ENCODE measurements at places on chromosomes 2 and 18. TPM values are rescaled to one million over a fixed set of nuclear protein-coding genes. Genes with fewer than 3 reads are reported as not detected.

The GLI2 gene
- 1.0 TPM for total RNA-seq

The CNDP1 gene
- total RNA-seq = under 0.01 TPM

The C2orf92 gene
- total RNA-seq = 21.3 TPM

The SLC8A1 gene
- total RNA-seq = 0.66 TPM

The TNFRSF11A gene
- 3.3 TPM for total RNA-seq

DNA sequence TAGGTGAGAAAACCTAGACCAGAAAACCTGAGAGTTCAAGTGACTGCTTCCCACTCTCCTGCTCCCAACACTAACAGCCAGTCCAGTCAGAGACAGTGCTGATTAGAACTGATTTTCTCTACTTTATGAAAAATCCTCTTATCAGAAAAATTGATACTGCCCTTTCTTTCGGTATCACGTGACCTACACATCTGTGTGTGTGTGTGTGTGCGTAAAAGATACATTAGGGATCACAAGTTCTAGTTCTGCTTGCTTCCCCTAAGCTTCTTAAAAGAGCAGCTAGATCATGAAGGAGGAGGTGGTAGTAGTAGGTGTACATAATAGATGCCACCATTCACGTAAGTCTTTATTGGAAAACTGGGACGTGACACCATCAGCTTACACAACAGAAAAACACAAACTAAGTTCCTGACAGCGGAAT, 1.5 kb downstream of the ARL5A start:
- no peak for DNase-seq

DNA sequence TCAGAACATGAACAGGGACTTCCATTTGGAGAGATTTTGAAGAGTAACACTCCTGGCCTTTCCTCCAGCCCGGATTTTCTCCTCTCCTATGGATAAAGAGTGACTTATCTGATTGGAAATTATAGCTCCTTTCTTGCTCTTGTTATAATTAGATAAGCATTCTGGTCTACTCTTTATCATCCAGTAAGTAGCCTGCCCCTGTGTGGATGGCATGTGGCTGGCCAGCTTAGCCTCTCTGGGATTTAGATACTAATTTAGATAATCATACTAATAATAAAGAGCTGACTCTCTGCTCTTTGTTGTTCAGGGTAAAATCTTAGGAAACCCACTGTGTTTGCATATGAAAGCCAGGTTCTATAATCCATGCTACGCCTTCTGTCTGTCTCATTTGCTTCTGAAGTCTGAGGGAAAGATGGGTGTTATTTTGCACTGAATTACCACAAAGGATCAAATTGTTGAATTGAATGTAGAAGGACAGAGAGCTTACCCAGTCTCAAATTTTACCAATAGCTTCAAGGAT, 438.8 kb downstream of the SPAG16 start:
- DNase-seq = no peak
